Mesenchymal stem cell (in vitro differentiated cells and primary cell): ENCODE measurements at places on chromosomes 11 and 22.

- H3K4me1 ChIP-seq: no peaks in the 10 kb centered on the region
- no peaks in the 10 kb centered on the region for H3K36me3 ChIP-seq
- DNase-seq: no peak
- H3K4me3 ChIP-seq: no peak overlapping the region
Measured at GRCh38 chr11:45527898-45528297, 137.5 kb downstream of the CHST1 start.

DNA sequence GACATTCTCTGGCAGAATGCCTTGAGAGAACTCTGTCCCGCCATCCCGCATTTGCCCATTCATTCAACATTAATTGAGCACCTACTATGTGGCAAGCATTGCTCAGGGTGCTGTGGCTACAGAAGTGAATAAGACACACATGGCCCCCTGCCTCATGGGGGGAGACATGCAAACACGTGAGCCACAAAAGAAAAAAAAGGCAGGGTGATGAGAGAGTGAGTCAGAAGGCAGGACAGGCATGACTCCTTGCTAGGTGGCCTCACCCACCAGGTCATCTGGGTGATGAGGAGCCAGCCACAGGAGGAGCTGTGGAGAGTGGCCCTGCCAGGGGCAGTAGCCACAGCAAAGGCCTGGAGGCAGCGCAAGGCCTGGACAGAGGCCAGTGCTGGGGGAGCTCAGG lies 4.9 kb downstream of the CHRM4 start:
- H3K36me3 ChIP-seq: no peaks in the 10 kb centered on the region
- H3K27me3 ChIP-seq: peaks cover 66% of the 10 kb centered on the region
- H3K4me1 ChIP-seq: peaks cover 46% of the 10 kb centered on the region

- H3K27me3 ChIP-seq: no peaks in the 10 kb centered on the region
- no peaks in the 10 kb centered on the region for H3K36me3 ChIP-seq
Measured at GRCh38 chr11:31725176-31725575, 85.9 kb downstream of the PAX6 start.

DNA sequence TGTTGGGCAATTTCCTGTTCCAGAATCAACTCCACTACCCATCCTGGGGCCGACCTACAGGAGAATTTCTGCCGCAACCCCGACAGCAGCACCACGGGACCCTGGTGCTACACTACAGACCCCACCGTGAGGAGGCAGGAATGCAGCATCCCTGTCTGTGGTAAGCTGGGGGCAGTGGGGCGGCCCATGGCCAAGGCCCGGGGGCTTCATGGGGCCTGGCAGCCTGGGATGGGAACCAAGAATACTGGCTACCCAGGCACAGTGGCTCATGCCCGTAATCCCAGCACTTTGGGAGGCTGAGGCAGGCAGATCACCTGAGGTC lies 4.3 kb downstream of the F2 start:
- H3K27ac ChIP-seq: no peak overlapping the region
- no peak for DNase-seq
- no peaks in the 10 kb centered on the region for H3K36me3 ChIP-seq

DNA sequence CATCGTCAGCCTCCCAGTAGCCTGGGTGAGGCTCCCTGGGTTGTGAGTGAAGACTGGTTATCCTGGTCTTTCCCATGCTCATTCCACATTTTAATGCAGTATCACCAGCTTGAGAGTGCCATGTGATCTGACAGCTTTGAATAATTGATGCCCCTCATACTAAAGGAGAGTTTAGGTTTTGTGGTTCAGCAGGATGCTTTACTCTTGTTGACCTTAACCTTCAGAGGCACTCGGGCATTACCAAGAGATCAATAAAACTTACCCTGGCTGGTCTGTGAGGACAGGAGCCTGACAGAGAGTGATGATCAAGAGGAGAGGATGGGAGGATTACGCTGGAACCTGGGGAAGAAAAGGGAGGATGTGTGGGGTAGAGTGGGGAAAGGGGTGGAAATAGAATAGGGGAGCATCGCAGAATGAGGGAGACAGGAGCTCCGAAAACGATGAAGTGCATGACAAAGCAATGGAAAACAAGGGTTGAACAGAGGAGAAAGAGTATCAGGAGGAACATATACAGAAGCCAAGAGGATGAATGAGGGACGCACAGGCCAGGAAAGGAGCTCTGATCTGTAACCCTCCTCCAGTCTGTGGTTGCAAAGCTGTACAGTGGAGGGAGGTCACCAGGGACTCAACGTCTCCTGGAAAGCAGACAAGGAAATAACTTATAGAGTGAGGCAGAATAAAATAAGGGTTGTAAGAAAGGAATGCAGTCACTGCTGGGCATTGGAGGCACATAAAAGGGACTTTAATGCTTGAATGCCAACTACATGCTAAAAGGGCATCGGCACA lies 594.5 kb downstream of the NTM start:
- H3K4me1 ChIP-seq: peaks cover 9% of the 10 kb centered on the region
- peaks cover 8% of the 10 kb centered on the region for H3K36me3 ChIP-seq
- no peak for DNase-seq
- H3K27me3 ChIP-seq: no peaks in the 10 kb centered on the region
- H3K4me3 ChIP-seq: no peak overlapping the region
- H3K27ac ChIP-seq: no peak overlapping the region

GRCh38 chr11:84882056-84882455 lies 745.1 kb downstream of the DLG2 start:
- H3K27me3 ChIP-seq: no peaks in the 10 kb centered on the region
- no peak overlapping the region for H3K27ac ChIP-seq
- no peaks in the 10 kb centered on the region for H3K4me1 ChIP-seq
- no peaks in the 10 kb centered on the region for H3K36me3 ChIP-seq
- H3K4me3 ChIP-seq: no peak overlapping the region

DNA sequence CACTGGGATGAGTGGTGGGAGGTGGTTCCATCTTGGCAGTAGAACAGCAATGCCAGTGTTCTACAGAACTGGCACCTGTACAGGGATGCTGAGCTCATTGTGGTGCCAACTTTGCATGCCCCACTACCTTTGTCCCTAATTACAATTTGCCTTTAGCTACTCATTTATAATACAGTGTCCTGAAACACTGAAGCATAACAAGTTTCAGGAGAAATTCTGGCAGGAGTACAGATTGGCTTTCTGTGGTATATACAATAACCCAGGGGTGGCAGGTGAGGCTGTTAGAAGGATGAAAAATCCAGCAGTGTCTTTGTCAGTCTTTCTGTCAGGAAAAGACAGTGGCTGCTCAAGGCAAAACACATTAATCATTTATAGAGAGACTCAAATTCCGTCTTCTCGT lies 240.3 kb downstream of the FAM76B start:
- no peak overlapping the region for H3K4me3 ChIP-seq
- DNase-seq: no peak
- no peak overlapping the region for H3K27ac ChIP-seq
- H3K36me3 ChIP-seq: no peaks in the 10 kb centered on the region

GRCh38 chr22:20062766-20063083 lies 17.3 kb upstream of the DGCR8 start:
- H3K4me1 ChIP-seq: peaks cover 16% of the 10 kb centered on the region
- H3K4me3 ChIP-seq: no peak overlapping the region
- peak; percentile 47 for DNase-seq
- peaks cover 59% of the 10 kb centered on the region for H3K36me3 ChIP-seq

- H3K27me3 ChIP-seq: no peaks in the 10 kb centered on the region
- no peak for DNase-seq
- H3K4me1 ChIP-seq: peaks cover 2% of the 10 kb centered on the region
- no peaks in the 10 kb centered on the region for H3K36me3 ChIP-seq
Measured at GRCh38 chr22:49179886-49180682, 647.6 kb downstream of the BRD1 start.

DNA sequence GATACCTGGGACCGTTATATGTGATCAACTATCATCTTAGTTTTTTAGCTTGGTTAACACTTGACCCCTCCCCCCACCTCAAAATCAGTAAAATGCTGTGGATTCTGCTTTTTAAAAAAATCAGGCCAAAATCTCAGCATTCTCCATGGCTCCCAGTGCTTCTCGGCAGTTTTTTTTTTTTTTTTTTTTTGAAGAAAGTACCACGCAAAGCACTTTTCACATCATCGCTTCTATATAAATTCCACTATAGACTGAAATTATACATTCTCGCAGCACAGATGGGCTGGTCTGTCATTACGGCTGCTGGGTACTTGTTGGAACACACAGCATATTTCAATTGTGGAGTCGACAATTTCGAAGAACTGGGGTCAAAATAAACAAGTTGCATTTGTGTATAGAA lies 67.7 kb upstream of the PPARA start:
- H3K36me3 ChIP-seq: peaks cover 58% of the 10 kb centered on the region
- H3K4me3 ChIP-seq: peak overlapping the region; percentile 92
- H3K4me1 ChIP-seq: peaks cover 55% of the 10 kb centered on the region
- no peak overlapping the region for H3K27ac ChIP-seq
- DNase-seq: no peak
